Stimulated activated CD4-positive, alpha-beta T cell treated with anti-CD3 and anti-CD28 coated beads, TNF-alpha, amount 100 ng/mL, for 1 hour (primary cell): ENCODE measurements at places on chromosomes 16 and 17.

- no peak for DNase-seq
Measured at GRCh38 chr16:11605564-11605886, 18.8 kb upstream of the LITAF start.

DNA sequence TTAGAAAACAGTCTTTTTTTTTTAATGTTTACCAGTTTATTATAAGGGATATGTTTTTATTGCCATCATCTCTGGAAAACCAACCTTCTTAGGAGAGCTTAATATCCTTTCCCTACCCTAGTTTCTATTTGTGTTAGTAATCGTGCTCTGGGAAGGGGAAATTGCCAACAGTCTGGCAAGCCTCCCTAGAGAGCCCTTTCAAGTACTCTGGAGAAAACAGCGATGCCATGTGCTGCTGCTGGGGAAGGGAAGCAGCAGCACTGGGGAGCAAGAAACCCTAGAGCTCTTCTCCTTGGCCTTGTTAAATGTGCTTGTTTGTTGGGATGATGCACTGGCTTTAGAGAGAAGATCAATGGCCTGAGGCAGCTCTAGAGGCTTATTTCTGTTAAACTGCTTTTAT lies 10.3 kb downstream of the RETREG3 start:
- DNase-seq = no peak

- DNase-seq = no peak
Measured at GRCh38 chr16:75420987-75421819, 12.1 kb downstream of the CFDP1 start.

GRCh38 chr16:89965447-89966225 lies 17.1 kb downstream of the DEF8 start:
- no peak for DNase-seq

GRCh38 chr16:78415013-78415412 lies 315.6 kb downstream of the WWOX start:
- no peak for DNase-seq

GRCh38 chr17:45756266-45756991 lies 27.7 kb upstream of the CRHR1 start:
- DNase-seq = no peak

DNA sequence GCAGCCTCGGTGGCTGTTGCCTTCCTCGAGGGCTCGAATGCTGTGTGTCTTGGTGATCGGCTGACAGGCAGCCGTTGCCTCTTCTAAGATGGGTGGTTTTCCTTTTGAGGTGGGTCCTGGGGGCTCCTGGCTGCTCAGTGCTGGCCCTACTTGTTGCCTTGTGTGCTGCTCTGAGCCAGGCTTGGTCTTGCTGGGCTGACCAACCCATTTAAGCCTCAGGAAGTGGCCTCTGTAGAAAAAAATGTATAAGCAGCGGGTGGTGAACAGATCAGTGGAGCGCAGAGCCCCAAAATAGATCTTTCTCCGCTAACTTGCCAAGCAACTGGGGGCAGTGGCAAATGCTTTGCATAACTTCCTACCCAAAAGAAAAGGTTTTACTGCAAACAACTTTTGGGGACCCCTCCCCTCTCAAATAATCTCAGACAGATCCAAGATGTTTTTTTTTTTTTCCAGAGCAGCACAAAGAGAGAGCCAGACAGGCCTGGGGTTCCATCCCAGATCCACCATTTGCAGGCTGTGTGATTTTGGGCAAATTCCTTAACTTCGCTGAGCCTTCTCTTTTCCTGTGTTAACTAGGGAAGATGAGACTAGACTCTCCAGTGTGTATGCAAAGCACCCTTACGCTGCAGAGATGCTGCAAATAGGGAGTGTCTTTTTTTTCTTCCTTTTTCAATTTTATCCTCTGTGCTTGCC lies 42.5 kb downstream of the PLCG2 start:
- DNase-seq = no peak

DNA sequence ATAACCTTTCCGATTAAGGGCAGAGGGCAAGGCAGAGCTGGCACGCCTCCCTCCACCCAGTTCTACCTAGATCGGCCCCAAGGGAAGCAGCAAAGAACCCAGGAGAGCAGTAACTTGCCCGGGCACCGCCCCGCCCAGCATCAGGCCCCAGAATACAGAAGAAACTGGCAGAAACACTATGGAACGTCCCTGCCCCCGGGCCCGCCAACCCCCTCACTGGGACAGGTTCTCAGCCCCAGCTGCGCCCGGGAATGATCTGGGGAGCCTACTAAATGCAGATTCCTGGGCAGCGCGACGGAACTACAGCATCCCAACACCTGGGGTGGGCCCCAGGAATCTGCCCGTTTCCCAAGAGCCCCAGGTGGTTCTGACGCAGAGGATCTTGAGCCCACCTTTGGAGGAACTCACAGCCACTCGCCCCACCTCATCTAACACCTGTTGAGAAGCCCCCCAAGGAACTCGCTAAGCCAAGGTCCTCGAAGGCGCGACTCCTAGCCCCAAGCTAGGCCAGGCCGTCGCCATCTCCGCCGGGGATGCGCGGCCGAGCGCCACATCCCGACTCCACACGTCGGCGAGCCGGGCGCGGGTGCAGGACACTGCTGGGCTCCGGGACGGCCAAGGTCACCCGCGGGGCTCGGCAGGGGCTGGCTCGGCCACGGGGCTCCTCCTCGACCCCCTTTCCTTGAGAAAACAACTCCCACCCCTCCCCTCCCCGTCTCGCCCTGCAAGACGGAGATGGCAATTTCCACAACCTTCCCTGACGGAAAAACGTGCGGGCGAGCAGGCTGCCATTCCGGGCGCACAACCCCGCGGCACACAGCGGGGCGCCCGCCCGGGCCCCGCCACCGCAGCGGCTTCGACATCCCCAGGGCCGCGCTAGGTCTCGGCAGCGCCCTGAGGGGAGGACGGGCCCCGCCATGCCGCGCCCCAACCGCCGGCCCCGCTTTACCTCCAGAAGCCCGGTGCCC lies 913 bp downstream of the CDIP1 start:
- DNase-seq = no peak
